ENCODE measurements at places on chromosomes 1 and 21. TPM values are rescaled to one million over a fixed set of nuclear protein-coding genes. Genes with fewer than 3 reads are reported as not detected.

GPR25 gene
- 0.09 TPM for polyA plus RNA-seq

KRTAP11-1 gene
- not detected for polyA plus RNA-seq

TMEM240 gene
- 0.39 TPM for polyA plus RNA-seq

CDK11B gene
- polyA plus RNA-seq: 20.0 TPM

TCP10L gene
- 0.58 TPM for polyA plus RNA-seq

OR2G2 gene
- not detected for polyA plus RNA-seq

TFAP2E gene
- polyA plus RNA-seq: 1.6 TPM

SLC9C2 gene
- polyA plus RNA-seq: 0.03 TPM

- no peaks in the 10 kb centered on the region for H3K36me3 ChIP-seq
- no peak overlapping the region for H3K4me3 ChIP-seq
- no peaks in the 10 kb centered on the region for H3K27me3 ChIP-seq
- no peaks in the 10 kb centered on the region for H3K4me1 ChIP-seq
Observed at GRCh38 chr1:210624722-210625121, 296.0 kb downstream of the HHAT start.

DNA sequence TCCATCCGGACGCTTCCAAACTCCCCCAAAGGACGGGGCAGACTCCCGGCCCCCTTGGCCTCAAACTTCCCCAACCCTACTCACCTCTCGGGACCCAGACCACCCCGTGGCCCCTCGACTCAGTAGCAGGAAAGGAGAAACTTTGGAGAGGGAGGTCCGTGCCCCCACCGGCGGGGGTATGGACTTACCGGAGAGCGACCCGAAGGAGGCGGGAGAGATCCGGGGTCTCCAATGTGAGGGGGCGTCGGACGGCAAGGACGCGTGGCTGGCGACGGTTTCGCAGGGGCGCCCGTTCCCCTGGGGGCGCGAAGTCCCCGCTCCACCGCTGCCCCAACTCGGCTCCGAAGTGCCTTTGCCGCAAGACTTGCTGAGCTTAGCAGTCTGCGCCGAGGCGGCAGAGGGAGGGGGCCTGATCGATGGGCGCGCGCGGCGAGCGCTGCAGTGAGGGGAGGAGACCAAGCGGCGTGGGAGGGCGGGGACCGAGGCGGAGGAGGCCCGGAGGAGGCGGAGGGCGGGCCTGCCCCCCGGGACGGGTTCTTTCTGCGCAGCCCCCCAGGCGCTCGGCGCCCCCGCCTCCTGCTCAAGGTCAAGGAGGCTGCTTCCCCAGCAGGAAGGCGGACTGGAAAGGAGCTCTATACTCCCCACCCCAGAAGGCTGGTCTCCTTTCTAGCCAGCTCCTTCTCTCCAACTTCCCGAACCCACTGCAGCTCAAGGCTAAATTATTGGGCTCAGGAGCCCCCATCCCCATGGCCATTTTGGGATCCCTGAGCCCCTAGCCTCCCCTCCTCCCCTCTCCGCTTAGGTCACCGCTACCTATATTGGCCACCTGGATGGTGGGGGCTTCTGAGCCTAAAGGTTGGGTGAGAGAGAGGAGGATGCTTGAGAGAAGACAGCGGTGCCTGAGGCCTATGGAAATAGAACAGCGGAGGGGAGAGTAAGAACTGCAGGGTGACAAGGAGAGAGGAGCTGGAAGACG lies at the start of gene SYT2:
SYT2 (minus strand) TSS at position 385 of the 976 bp plus-strand sequence. CDS start 104,682 bp downstream, outside the sequence.
- no peaks in the 10 kb centered on the region for H3K36me3 ChIP-seq
- peaks cover 46% of the 10 kb centered on the region for H3K27me3 ChIP-seq
- peak; percentile 75 for DNase-seq
- peaks cover 17% of the 10 kb centered on the region for H3K4me1 ChIP-seq
- H3K4me3 ChIP-seq: peak within 1 kb of the TSS; percentile 50

- H3K36me3 ChIP-seq: peaks cover 8% of the 10 kb centered on the region
- peak overlapping the region; percentile 75 for H3K4me3 ChIP-seq
- DNase-seq: peak; percentile 84
Observed at GRCh38 chr1:52032785-52033131, 852 bp downstream of the KTI12 start.

DNA sequence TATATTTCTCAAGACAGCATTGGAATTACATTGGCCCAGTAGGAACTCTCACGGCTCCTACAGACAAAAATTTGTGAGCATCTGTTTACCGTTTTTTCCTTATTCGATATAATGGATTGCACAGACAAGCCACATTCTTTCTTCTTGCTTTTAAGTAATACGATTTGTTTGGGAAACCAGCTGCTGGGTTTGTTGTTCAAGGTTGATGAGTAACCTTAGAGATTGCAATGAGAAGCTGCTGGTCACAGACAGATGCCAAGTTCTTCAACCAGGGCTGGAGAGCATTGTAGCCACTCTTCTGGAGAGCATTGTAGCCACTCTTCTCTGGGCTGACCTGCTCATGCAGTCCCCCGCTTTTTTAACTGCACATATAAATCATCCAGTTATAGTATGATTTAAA lies 1.4 kb upstream of the MIA3 start:
- no peak for DNase-seq
- H3K36me3 ChIP-seq: peaks cover 4% of the 10 kb centered on the region
- H3K27me3 ChIP-seq: no peaks in the 10 kb centered on the region
- peaks cover 15% of the 10 kb centered on the region for H3K4me1 ChIP-seq

- DNase-seq: no peak
- no peaks in the 10 kb centered on the region for H3K4me1 ChIP-seq
- H3K4me3 ChIP-seq: no peak overlapping the region
- no peaks in the 10 kb centered on the region for H3K27me3 ChIP-seq
- no peaks in the 10 kb centered on the region for H3K36me3 ChIP-seq
- H3K27ac ChIP-seq: no peak overlapping the region
Observed at GRCh38 chr1:41340655-41341364, 20.4 kb upstream of the FOXO6 start.

GRCh38 chr1:182315167-182315556 lies 76.4 kb downstream of the GLUL start:
- H3K4me3 ChIP-seq: no peak overlapping the region
- no peak for DNase-seq
- peaks cover 6% of the 10 kb centered on the region for H3K4me1 ChIP-seq
- H3K27ac ChIP-seq: no peak overlapping the region
- no peaks in the 10 kb centered on the region for H3K36me3 ChIP-seq

DNA sequence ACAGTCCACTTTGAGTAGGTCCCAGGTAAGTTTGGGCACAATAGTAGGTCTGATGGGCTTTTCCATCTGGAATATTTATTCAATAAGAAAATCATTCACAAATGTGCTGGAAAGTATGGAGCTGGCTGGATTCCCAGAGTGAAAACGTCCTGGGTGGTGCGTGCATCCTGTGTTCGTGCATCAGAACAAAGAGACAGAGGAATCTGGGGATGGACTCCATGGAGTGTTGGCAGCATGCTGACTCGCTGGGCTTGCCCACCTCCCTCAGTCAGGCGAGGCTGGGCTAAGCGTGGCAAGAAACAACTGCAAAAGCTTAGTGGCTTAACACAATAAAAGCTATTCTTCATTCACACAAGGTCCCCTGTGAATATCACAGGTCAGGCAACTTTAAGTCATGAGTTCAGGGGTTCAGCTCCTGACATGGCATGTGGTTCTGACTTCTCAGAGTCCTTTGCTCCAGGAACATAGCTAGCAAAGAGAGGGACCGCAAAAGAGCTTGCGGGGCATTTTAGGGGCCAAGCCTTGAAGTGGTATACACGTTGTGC lies 151.6 kb upstream of the ZNF644 start:
- no peaks in the 10 kb centered on the region for H3K4me1 ChIP-seq
- H3K27ac ChIP-seq: no peak overlapping the region
- H3K36me3 ChIP-seq: no peaks in the 10 kb centered on the region
- no peak overlapping the region for H3K4me3 ChIP-seq

- no peak for DNase-seq
- H3K27ac ChIP-seq: no peak overlapping the region
- no peaks in the 10 kb centered on the region for H3K4me1 ChIP-seq
Observed at GRCh38 chr1:107264007-107264406, 123.2 kb downstream of the NTNG1 start.

- H3K4me3 ChIP-seq: no peak overlapping the region
- no peak overlapping the region for H3K27ac ChIP-seq
- no peak for DNase-seq
- no peaks in the 10 kb centered on the region for H3K27me3 ChIP-seq
- peaks cover 83% of the 10 kb centered on the region for H3K4me1 ChIP-seq
Observed at GRCh38 chr1:77680173-77680572, 2.3 kb downstream of the ZZZ3 start.

DNA sequence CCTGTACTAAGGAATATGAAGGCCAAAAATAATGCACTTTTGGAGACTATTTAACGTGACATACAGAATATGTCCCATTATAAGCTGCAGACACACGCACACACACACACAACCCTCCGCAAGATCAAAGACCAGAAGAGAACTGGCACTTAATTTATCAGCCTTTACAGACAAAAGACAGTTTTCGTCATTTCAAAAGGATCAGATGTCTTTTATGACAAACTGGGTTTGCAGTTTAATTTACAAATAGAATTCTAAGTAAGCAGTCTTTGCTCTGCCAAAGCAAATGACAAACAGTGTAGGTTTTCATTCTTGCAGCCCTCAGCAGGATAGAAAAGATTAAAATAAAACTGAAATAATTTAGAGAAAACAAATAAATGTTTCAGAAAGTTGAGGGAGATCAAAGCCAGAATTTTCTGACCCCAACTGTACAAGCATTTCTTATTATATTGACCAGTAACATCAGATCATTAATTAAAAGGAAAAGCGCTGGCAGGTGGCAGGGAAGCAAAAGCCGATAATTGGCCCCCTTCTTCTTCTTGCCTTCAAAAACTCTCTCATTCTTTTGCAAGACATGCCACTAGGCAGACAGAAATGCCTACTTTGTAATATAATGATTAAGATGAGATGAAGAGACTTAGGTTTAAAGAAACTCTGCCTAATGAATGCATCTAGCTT lies 169.0 kb downstream of the DENND1B start:
- no peaks in the 10 kb centered on the region for H3K27me3 ChIP-seq
- no peaks in the 10 kb centered on the region for H3K4me1 ChIP-seq
- no peak for DNase-seq
- H3K4me3 ChIP-seq: no peak overlapping the region
- no peak overlapping the region for H3K27ac ChIP-seq
- no peaks in the 10 kb centered on the region for H3K36me3 ChIP-seq

GRCh38 chr1:30320581-30320890 lies 402.8 kb downstream of the MATN1 start:
- no peaks in the 10 kb centered on the region for H3K36me3 ChIP-seq
- no peaks in the 10 kb centered on the region for H3K4me1 ChIP-seq
- H3K27me3 ChIP-seq: no peaks in the 10 kb centered on the region
- no peak for DNase-seq

DNA sequence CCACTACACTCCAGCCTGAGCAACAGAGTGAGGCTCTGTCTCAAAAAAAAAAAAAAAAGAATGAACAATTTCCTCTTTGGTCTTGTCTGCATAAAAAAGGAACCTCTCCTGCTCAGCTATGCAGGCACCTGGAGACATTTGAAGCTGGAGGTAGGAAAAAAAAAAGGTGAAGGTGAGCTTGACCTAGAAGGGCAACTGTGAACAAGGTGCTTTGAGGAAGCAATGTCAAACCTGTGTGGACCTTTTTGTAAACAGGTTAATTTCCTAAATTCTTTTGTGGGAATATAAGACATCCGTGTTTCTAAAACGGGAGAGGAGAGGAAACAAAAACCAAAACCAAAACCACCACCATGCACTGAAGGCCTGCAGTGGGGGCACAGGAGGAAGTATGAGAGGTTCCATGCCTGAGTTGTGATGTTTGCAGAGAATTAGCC lies 77.5 kb downstream of the SLC45A1 start:
- H3K36me3 ChIP-seq: peaks cover 29% of the 10 kb centered on the region
- H3K4me1 ChIP-seq: peaks cover 89% of the 10 kb centered on the region
- peak overlapping the region; percentile 87 for H3K27ac ChIP-seq

- no peak overlapping the region for H3K27ac ChIP-seq
- no peaks in the 10 kb centered on the region for H3K27me3 ChIP-seq
- no peak for DNase-seq
- H3K36me3 ChIP-seq: peaks cover 12% of the 10 kb centered on the region
- H3K4me3 ChIP-seq: no peak overlapping the region
- H3K4me1 ChIP-seq: peaks cover 87% of the 10 kb centered on the region
Observed at GRCh38 chr1:151618470-151618869, 6.6 kb downstream of the SNX27 start.

DNA sequence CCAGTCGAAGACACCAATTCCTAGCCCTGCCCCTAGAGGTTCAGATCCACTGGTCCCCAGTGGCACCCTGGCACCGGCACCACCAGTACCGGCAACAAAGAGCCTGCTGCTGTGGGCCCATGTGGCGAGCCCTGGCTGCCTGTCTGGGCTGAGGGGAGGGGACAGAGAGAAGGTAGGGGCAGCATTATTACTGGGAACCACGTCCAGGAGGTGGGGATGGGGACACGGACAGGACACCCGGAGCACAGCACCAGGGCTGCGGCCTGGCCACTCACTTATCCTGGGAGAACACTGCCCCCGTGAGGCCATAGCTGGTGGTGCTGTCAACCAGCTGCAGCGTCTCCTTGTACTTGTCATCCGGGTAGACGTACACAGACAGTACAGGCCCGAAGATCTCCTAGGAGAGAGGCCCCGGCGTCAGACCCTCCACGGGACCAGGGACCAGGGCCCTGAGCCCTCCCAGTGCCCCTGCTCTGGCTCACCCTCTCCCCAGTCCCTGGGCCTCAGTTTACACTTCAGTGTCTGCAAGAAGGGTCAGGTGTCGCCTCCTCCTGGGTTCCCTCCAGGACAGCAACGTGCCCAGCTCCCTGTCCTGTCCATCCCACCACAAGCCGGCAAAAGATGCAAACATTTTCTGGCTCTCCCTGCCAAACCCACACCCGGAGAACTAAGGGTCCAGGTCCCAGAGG lies 15.8 kb upstream of the TAS1R2 start:
- no peak overlapping the region for H3K4me3 ChIP-seq
- no peaks in the 10 kb centered on the region for H3K36me3 ChIP-seq
- H3K27ac ChIP-seq: no peak overlapping the region
- peak; percentile 87 for DNase-seq
- H3K4me1 ChIP-seq: no peaks in the 10 kb centered on the region

GRCh38 chr1:156385534-156386031 lies 16.6 kb downstream of the RHBG start:
- no peak overlapping the region for H3K27ac ChIP-seq
- peaks cover 50% of the 10 kb centered on the region for H3K27me3 ChIP-seq
- no peaks in the 10 kb centered on the region for H3K36me3 ChIP-seq
- DNase-seq: peak; percentile 84
- H3K4me3 ChIP-seq: no peak overlapping the region

GRCh38 chr21:40118527-40118926 lies 251.3 kb downstream of the PCP4 start:
- H3K27me3 ChIP-seq: no peaks in the 10 kb centered on the region
- H3K36me3 ChIP-seq: no peaks in the 10 kb centered on the region
- no peak for DNase-seq
- no peak overlapping the region for H3K4me3 ChIP-seq
- no peak overlapping the region for H3K27ac ChIP-seq
